Adrenal gland (tissue), 19 donors: ENCODE measurements at places on chromosomes 7 and 10. TPM values are rescaled to one million over a fixed set of nuclear protein-coding genes. Genes with fewer than 3 reads are reported as not detected.

Gene MINDY3
- 34.7 TPM for total RNA-seq

Gene ATG9B
- 0.39 TPM for total RNA-seq

Gene CLCN1
- total RNA-seq, result not detected

Gene ZNF467
- total RNA-seq, result 21.9 TPM

Gene CRHR2
- total RNA-seq, result under 0.01 TPM

Gene PLA2G12B
- total RNA-seq, result not detected

Gene LYZL1
- not detected for total RNA-seq

Gene CHST15
- 43.8 TPM for total RNA-seq

Gene EBLN1
- total RNA-seq, result not detected

- H3K36me3 ChIP-seq, result no peaks in the 10 kb centered on the region
- peaks cover 11% of the 10 kb centered on the region for H3K27me3 ChIP-seq
- no peak overlapping the region for H3K27ac ChIP-seq
- H3K4me3 ChIP-seq, result no peak overlapping the region
- no peak for DNase-seq
These were observed 31.0 kb downstream of the SRRM3 start for GRCh38 chr7:76232698-76233097.

DNA sequence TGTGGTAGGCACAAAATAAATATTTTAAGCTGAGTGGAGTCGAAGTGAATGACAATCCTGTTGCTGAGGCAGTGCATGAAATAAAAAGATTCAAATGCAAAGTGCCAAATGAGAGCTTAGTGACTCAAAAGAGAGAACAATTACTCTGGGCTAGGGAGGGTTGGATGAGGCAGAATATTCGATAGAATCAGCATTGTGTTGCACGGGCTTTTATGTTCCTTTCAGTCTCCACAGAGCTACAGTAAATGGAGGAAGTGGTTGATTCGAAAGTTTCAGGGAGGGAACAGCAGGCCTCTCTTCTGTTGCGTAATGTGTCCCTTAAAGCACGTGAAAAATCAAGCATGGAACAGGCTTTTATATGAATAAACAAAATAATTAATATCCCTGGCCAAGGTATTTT lies 599.3 kb upstream of the CELF2 start:
- no peaks in the 10 kb centered on the region for H3K27me3 ChIP-seq
- DNase-seq, result no peak
- no peaks in the 10 kb centered on the region for H3K4me1 ChIP-seq

DNA sequence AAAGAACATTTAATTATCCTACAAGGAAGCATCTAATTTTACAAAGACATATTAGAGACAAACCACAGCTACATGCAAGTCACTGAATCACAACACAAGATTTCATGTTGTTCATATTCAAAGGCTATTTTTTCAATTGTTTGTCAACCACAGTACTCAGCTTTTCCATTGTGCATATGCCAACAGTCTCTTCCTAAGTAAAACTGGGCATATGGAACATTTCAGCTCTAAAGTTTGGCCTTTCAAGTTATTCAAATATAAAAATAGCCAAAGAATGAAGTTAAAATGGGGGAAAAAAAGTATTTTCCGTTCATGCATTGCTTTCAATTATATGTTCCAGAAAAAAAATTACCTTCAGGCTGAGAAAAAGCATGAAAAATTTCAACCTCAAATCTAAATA lies 537.9 kb downstream of the PLXDC2 start:
- no peak for DNase-seq
- no peaks in the 10 kb centered on the region for H3K36me3 ChIP-seq
- no peaks in the 10 kb centered on the region for H3K4me1 ChIP-seq

GRCh38 chr7:158284121-158284520 lies 303.5 kb downstream of the PTPRN2 start:
- no peak overlapping the region for H3K4me3 ChIP-seq
- DNase-seq, result peak; percentile 33

DNA sequence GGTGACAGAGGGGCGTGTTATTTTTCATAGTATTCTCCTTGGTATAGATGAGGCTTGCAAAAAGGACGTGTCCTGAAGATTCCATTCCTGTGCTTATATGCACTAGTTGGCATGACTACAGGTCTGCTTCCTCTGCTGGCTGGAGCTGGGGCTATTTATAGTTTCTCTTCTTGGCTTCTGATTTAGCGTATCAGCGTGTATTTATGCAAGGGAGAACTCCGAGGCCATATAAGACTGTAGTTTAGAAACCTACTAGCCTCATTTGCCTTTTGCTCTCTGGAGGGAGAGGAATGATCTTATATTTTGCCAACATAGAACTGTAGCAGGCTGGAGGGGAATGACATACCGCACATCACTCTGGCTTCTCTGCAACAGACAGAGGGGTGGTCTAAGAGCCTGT lies 39.7 kb downstream of the CACNB2 start:
- no peak overlapping the region for H3K4me3 ChIP-seq
- peaks cover 24% of the 10 kb centered on the region for H3K4me1 ChIP-seq
- H3K27me3 ChIP-seq, result no peaks in the 10 kb centered on the region
- H3K36me3 ChIP-seq, result no peaks in the 10 kb centered on the region

DNA sequence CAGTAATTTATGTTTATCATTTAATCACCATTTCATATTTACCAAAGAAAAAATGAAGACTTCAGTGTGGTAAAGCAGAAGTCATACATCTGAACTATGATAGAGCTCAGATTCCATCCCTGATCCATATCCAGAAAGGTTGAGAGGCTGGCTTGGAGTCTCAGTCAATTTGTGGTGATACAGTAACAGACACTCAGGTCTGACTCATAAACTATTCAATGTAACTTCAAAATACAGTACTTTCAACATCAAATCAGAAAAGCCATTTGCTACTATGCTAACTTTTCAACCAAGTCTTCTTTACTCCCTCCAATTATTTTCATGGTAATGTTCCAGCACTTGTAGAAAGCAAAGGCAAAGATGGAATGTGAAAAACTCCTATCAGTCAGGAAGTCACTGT lies 190.4 kb downstream of the HDAC9 start:
- no peaks in the 10 kb centered on the region for H3K4me1 ChIP-seq
- no peak overlapping the region for H3K27ac ChIP-seq
- H3K4me3 ChIP-seq, result no peak overlapping the region
- H3K36me3 ChIP-seq, result no peaks in the 10 kb centered on the region
- no peaks in the 10 kb centered on the region for H3K27me3 ChIP-seq
- DNase-seq, result no peak

DNA sequence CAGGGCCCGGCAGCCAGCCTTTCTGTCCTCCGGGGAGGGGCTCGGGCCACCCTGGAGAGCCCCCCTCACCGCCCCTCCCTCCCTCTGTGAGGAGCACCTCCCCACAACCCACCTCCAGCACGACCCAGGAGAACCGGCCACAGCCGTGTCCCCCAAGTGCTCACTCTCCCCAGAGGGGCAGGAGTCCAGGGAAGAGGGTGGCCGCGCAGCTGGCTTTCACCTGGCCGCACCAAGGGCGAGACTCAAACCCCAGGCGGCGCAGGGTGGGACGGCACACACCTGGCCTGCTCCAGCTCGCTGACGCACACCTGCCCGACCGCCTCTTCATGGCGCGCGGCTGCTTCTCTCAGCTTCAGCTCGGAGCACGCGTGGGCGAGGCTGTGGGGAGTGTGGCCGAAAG lies 73.4 kb downstream of the CFAP46 start:
- H3K27me3 ChIP-seq, result no peaks in the 10 kb centered on the region
- no peaks in the 10 kb centered on the region for H3K36me3 ChIP-seq
- no peak for DNase-seq
- no peak overlapping the region for H3K27ac ChIP-seq
- H3K4me1 ChIP-seq, result no peaks in the 10 kb centered on the region

- H3K4me3 ChIP-seq, result peak overlapping the region; percentile 90
- H3K36me3 ChIP-seq, result no peaks in the 10 kb centered on the region
- H3K4me1 ChIP-seq, result peaks cover 10% of the 10 kb centered on the region
- DNase-seq, result no peak
- H3K27ac ChIP-seq, result no peak overlapping the region
These were observed 422 bp downstream of the AP1S1 start for GRCh38 chr7:101154693-101155102.

- no peak overlapping the region for H3K4me3 ChIP-seq
- peak overlapping the region; percentile 32 for H3K27ac ChIP-seq
- H3K36me3 ChIP-seq, result no peaks in the 10 kb centered on the region
- DNase-seq, result no peak
These were observed 18.2 kb downstream of the MYOF start for GRCh38 chr10:93463723-93464476.

- no peaks in the 10 kb centered on the region for H3K36me3 ChIP-seq
- no peak overlapping the region for H3K27ac ChIP-seq
- H3K4me3 ChIP-seq, result no peak overlapping the region
- no peaks in the 10 kb centered on the region for H3K27me3 ChIP-seq
- peak; percentile 17 for DNase-seq
- H3K4me1 ChIP-seq, result no peaks in the 10 kb centered on the region
These were observed 217.3 kb upstream of the HABP2 start for GRCh38 chr10:113335592-113335991.

DNA sequence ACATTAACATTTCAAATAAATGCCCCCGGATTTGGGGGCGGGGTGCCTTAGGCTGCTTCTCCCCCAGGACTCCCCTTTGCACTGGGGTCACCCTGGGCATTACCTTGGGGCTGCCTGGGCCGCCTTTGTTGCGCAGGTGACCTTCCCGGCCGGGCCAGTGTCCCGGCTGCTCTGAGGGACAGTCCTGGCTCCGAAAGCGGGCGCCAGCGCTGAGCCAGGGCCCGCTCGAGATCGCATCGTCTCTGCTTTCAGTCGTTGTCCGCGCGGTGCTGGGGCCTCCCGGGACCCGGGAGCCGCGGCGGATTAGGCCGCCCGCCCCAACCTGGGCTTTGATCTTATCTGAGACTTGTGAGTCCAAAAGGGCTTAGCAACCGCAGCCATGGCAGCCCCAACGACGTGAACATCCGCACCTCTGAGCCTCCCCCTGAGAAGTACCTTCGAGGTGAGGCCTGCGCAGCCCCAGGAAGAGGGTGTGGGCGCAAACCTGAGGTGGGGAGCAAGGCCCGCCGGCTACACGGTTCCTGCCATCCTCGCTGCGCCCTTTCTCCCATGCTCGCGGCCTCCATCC lies 14.8 kb upstream of the WAPL start:
- H3K27me3 ChIP-seq, result no peaks in the 10 kb centered on the region
- H3K4me1 ChIP-seq, result peaks cover 5% of the 10 kb centered on the region
- no peak for DNase-seq
- no peaks in the 10 kb centered on the region for H3K36me3 ChIP-seq

DNA sequence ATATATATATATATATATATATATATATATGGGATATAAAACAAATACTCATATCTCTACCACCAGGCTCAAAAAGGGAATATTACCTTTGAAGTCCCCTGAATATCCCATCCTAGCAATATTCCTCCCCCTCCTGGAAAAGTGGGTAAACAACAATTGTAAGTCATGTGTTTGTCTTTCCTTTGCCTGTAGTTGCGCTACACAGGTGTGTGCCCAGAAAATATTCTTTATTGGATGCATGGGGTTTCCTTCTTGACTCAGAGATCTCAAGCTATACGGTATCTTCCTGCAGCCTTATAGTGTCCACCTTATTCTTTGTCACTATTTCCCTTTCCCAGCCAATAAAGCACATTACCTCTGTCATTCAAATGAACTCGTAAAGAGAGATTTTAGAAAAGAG lies 54.2 kb downstream of the MET start:
- no peaks in the 10 kb centered on the region for H3K36me3 ChIP-seq
- H3K27me3 ChIP-seq, result no peaks in the 10 kb centered on the region
- DNase-seq, result no peak
- H3K4me1 ChIP-seq, result no peaks in the 10 kb centered on the region
- H3K4me3 ChIP-seq, result no peak overlapping the region

GRCh38 chr10:21084700-21085099 lies 187.6 kb upstream of the NEBL start:
- no peaks in the 10 kb centered on the region for H3K27me3 ChIP-seq
- no peaks in the 10 kb centered on the region for H3K36me3 ChIP-seq
- DNase-seq, result no peak
- H3K4me3 ChIP-seq, result no peak overlapping the region

DNA sequence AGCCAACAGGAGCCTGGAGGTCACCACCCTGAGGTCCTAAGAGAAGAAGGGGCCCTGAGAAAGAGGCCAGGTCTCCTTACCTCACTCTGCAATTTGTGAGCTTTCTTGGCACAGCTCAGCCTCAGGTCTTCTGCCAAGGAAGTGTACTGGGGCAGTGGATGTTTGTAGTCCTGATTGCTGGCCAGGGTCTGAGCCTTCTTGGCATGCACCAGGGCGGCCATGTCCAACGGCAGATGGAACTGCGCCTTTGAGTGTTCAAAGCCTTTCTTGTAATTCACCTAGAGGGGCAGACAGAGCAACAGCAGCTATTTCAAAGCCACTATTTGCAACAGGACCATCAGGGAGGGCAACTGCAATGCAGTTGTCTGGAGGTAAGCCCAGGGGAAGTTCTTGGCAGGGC lies 51.7 kb downstream of the NRAP start:
- no peaks in the 10 kb centered on the region for H3K36me3 ChIP-seq

GRCh38 chr7:123846217-123846891 lies 1.4 kb downstream of the HYAL4 start:
- H3K4me3 ChIP-seq, result no peak overlapping the region
- H3K27ac ChIP-seq, result no peak overlapping the region
- no peaks in the 10 kb centered on the region for H3K27me3 ChIP-seq
- H3K4me1 ChIP-seq, result no peaks in the 10 kb centered on the region
- H3K36me3 ChIP-seq, result no peaks in the 10 kb centered on the region

- H3K27me3 ChIP-seq, result no peaks in the 10 kb centered on the region
- no peak for DNase-seq
- H3K4me3 ChIP-seq, result no peak overlapping the region
- H3K27ac ChIP-seq, result no peak overlapping the region
These were observed 20.8 kb upstream of the ALOX5 start for GRCh38 chr10:45353186-45353585.

DNA sequence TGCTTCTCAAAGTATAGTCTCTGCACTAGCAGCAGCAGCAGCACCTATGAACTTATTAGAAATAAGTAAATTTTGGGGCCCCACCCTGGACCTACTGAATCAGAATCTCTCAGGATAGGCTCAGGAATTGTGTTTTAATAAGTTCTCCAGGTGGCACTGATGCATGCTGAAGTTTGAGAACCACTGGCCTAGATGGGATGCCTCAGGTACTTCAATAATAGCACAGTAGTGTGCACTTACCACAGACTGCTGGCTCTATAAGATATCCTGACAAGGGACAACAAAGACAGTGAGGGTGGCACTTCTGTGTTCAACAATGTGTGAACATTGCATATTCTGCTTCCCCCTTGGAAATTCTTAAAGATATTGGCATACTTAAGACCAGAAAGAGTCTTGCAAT lies 64.7 kb upstream of the HABP2 start:
- no peak overlapping the region for H3K4me3 ChIP-seq
- no peaks in the 10 kb centered on the region for H3K27me3 ChIP-seq
- H3K36me3 ChIP-seq, result no peaks in the 10 kb centered on the region
- no peak overlapping the region for H3K27ac ChIP-seq
- DNase-seq, result no peak
- no peaks in the 10 kb centered on the region for H3K4me1 ChIP-seq

GRCh38 chr7:129886167-129886817 lies 66.5 kb downstream of the UBE2H start:
- H3K27ac ChIP-seq, result peak overlapping the region; percentile 44
- peaks cover 54% of the 10 kb centered on the region for H3K4me1 ChIP-seq
- no peak overlapping the region for H3K4me3 ChIP-seq
- H3K36me3 ChIP-seq, result no peaks in the 10 kb centered on the region
- H3K27me3 ChIP-seq, result no peaks in the 10 kb centered on the region
- no peak for DNase-seq
